ENCODE measurements at places on chromosomes 13 and 19.

- ATAC-seq, result no peak
These were observed 1159.2 kb upstream of the MIR17HG start for GRCh38 chr13:90188351-90188636.

DNA sequence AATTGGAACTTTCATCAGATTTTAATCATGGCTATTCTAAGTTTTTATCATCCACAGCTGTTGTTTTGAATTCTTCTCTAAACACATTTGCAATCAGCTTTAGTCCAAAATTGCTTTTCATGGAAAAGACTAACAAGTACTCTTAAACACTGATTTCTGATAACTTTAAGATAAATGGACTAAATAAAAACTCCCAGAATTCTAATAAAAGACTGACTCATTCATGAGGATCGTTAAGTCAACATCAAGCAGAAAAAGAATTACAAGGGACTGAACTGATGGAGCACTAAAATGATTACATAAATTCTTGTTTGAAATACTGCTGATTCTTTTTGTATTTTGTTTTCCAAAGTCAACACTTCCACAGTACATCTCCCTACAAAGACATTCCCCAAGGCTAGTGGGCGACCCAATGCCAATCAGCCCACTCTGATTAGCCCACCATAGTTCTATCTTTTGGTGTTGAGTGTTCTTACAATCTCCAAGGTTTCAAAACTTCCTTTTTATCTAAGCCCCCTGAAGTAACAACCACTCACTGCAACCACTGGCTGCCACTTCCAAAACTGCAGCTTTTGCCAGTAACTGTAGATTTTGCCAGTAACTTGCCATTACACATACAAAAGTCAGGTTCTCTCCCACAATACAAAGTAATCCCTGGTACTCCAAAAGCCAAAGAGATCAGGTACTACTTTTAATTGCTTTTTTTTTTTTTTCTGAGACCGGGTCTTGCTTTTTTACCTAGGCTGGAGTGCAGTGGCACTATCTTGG, 14.0 kb upstream of the NAA16 start:
- ATAC-seq, result no peak

GRCh38 chr13:113951246-113951999, 22.5 kb downstream of the C13orf46 start:
- peak; percentile 91 for ATAC-seq

DNA sequence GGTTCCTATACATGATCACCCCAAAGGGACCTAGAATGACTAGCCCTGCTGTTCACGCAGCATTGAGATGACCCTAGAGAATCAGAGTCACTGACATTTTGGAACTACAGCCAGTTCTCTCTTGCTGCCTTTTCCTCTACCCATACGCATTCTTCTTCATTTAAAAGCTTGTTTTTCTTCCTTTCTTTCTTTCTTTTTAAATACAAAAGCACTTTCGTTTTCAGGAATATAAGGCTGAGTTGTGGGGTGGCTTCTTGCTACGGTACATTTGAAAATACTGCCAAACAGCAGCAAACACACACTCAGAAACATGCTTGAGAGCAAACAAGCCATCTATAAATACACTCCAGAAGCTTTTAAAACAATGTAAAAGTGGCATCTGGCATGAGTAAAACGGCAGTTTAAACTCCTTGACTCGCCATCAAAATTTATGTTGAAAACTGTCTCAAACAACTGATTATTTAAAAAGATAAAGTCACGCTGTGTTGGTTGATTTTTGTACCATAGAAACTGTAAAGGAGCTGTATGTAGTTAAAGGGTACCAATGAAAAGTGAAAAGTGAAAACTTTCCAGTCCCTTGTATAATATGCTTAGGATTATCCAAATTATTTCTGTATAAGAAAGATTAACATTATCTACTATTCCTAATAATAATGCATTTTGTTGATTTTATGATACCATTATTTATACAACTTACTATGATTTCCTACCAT, 95.6 kb downstream of the PCDH9 start:
- ATAC-seq, result no peak

GRCh38 chr19:47124937-47125668, 5.5 kb upstream of the SAE1 start:
- ATAC-seq, result peak; percentile 72

GRCh38 chr13:28408235-28408848, 86.6 kb downstream of the FLT1 start:
- no peak for ATAC-seq
